ELR (cell line): ENCODE measurements at places on chromosomes 6 and 20.

DNA sequence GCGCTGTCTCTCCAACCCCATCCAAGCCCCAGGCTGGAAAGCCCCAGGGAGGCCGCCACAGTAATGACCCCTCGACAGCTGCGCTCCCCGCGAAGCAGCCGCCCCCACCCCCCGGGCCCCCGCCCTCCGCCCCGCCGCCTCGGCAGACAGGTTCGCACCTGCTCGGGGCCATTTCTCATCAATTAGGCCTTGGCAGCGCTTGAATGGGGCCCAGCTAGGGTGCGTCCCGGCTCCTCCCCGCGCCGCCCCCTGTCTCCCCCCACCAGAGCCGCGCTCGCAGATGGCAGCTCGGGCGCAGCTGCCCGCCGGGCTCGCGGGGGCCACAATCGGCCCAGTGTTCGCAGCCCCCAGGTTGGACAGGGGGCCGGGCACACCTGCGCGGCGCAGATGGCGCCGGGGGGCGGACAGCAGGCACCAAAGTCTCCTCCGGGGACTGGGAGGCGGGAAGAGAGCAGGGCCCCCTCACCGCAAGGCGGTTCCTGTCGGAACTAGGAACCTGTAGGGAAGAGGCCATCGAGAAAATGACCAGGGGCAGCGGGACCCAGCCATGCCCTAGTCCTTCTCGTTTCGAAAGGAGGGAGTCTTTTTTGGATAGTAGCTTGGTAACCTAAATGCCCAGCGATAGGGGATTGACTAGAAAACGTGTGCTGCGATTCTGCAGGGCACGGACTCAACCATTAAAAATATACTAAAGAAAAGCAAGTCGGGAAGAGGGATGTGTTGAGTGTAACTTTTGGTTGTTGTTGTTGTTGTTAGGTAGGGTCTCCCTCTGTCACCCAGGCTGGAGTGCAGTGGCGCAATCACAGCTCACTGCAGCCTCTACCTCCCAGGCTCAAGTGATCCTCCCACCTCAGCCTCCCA lies 83.2 kb upstream of the EYA2 start:
- DNase-seq = no peak

GRCh38 chr20:58705208-58705926 lies 12.8 kb downstream of the NPEPL1 start:
- no peak for DNase-seq

GRCh38 chr6:46042355-46042999 lies 26.8 kb upstream of the CLIC5 start:
- DNase-seq = peak; percentile 60

DNA sequence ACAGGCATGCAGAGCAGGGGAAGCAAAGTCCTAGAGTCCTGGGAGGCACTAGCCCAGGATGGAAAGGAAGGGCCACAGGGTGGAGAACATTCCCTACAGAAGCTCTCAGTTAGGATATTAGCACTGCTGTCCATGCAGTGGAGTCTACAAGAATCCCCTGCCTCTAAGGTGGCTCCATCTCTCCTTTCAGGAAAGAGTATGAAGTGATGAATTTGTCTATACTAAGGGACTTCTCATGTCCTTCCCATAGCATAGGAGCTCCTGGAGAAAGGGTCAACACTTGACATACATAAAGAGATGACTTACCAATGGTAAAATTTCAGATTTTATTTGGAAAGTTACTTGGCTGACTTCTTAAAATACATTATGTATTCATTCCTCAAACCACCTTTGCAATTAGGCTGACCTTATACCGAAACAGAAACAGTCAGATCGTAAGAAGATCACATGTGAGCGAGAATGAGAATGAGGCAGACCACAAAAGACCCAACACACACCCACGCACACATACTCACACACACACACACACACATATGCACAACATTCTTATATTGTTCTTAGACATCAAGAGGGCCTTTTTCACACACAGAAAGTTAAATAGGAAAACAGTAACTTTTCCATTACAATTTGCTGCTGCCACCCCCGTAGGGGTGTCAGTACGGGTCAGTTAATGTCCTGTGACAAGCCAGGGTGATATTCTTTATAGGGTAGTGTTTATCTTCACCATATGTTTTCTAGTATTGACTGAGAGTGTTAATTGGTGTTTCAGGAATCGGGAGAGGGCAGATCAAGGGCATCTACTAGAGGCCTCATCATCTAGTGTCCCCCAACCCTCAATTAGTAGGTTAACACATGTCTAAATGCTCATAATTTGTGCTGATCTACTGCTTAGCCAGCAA lies 159.4 kb downstream of the FAXC start:
- no peak for DNase-seq

GRCh38 chr6:129901910-129902309 lies 40.8 kb upstream of the TMEM244 start:
- DNase-seq = peak; percentile 23

GRCh38 chr6:18081025-18081668 lies 41.3 kb downstream of the NHLRC1 start:
- DNase-seq = no peak

DNA sequence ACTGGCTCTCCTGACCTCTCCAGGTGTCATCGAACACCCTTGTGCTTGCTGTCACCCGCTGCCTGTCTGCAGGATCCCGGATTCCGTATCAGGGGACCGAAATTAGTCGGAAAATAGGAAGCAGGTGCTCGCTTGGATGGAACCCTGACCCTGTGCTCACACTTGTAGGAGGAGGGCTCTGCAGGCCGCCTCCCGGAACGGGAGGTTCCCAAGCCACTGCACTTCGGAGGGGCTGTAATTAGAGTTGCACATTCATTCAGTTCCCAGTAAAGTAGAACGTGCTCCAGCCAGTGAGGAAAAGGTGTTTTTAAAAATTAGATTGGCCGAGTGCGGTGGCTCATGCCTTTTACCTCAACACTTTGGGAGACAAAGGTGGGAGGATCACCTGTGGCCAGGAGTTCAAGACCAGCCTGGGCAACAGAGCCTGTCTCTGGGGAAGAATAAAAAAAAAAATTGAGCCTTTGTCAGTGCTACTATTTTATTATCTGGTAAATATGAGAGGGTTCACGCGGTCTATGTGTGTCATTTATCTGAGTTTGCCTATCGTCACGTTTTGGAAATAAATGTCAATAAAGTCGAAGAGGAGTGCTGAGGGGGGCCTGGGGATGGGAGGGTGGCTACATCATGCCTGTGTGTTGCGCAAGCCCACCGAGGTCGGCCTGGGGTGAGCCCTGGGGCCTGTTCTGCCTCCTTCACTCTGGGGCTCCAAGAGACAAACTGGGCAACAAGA lies 1.5 kb upstream of the GMEB2 start:
- DNase-seq = peak; percentile 84

GRCh38 chr6:24497254-24497970 lies 2.6 kb downstream of the ALDH5A1 start:
- DNase-seq = no peak

DNA sequence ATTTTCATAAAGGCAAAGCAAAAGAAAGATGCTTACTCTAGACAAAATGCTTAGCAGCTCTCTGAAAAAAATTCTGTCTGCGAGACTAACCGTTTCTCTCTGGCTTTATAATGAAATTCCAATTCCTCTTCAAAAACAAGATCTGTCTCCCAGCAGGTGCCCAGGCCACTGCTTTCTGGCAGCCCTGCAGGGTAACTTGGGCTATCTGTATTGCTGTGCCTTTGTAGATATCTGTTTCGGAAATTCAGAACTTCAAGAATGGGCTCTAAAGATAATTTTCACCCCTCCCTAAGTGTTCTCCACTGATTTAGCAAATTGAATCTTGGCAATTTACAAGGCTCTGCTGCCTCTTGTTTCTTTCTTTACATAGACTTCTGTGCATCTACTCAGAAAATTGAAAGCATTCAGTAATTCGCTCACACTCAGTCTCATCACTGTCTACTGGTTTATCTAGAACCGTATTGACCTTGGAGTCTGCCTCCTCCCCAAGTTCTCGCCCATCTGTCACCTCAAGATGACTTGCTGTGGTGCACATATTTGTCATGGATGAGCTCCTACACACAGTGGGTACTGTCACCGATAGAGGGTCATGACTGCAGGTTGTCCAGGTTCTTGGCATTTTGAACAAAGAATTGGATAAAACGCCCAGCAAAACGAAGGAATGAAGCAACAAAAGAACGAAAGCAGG lies 26.4 kb upstream of the FABP7 start:
- no peak for DNase-seq

DNA sequence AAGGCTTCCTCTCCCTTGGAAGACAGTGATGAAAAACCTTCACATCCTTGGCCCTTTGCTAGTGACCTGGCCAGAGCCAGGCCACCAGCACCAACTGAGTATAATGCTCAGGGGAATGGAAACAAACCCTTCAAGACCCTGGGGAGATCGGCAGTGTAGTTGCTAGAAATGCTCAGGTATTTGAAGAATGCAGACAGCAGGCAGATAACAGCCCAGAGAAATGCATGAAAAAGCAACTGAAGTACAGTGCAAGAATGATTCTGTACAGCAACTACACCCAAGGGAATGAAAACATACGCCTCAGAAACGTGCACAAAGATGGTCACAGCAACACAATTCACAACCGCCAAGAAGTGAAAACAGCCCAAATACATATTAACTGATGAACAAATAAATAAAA lies 41.1 kb downstream of the PPP1R3G start:
- no peak for DNase-seq

DNA sequence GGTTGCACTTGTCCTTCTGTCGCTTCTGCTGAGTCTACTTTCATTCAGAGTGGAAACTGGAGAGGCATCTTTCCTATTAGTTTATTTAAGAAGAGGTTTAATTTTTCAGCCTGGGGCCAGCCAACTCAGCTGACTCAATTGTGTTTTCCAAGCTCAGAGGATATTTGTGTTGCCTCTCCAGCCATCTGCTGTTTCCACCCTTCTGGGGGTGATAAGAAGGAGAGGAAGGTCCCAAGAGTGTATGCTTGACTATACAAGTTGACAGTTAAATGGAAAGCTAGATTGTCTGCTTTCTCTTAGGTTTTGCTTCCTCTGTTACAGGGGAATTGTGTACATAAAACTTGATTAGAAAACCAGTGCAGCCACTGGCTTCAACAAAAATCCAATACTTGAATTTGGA lies 3.0 kb downstream of the PSMF1 start:
- no peak for DNase-seq

GRCh38 chr20:1952737-1953530 lies 40.9 kb downstream of the PDYN start:
- DNase-seq = no peak

DNA sequence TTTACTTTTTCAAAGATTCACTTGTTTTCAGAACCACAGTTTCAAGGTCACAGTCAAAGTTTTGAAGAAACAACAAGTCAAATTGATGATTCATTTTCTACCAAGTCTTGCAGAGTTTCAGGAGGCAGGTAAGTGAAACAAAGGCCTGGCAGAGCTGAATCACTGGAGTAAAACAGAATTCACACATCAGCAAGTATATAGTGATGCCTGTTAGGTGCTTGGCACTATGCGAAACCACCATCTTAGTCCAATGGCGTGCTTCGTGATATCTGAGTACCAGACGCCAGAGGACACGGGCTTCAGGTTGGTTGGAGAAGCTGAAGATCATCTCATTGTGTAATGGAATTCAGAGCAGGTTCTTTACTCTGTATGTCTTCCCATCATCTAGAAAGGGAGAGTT lies 75.9 kb downstream of the RTN4IP1 start:
- DNase-seq = no peak

GRCh38 chr20:2123720-2124119 lies 22.1 kb downstream of the STK35 start:
- no peak for DNase-seq

- no peak for DNase-seq
These were observed 7.8 kb downstream of the HRH3 start for GRCh38 chr20:62212299-62212698.

DNA sequence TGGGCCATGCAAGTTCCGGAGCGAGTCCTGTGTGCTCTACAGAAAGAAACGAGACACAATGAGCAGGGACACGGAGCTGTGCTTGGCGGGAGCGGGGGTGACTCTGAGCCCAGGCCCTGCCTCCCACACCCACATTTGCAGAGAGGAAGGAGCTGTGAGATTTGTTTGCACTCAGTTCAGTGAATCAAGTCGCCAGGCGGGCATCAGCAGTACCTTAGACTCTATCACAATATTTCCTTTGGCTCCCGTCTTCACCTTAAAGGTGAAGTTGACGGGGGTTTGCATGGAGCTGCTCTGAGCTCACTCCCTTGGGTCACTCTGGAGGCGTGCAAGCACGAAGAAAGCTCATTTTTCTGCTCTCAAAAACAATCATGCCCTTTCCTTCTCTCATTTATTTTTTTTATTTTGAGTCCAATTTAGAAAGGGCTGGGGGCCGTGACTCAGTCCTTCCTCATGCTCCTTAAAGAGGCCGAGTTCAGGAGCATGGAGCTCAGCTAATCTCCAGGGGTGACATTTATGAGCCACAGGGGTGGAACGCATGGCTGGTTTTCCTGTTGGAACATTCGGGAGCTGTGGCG lies 188.2 kb downstream of the NFATC2 start:
- DNase-seq = peak; percentile 71

- peak; percentile 95 for DNase-seq
These were observed 28.9 kb downstream of the VEGFA start for GRCh38 chr6:43798688-43799444.

- DNase-seq = no peak
These were observed 1.0 kb downstream of the MAP1LC3A start for GRCh38 chr20:34559311-34560140.

DNA sequence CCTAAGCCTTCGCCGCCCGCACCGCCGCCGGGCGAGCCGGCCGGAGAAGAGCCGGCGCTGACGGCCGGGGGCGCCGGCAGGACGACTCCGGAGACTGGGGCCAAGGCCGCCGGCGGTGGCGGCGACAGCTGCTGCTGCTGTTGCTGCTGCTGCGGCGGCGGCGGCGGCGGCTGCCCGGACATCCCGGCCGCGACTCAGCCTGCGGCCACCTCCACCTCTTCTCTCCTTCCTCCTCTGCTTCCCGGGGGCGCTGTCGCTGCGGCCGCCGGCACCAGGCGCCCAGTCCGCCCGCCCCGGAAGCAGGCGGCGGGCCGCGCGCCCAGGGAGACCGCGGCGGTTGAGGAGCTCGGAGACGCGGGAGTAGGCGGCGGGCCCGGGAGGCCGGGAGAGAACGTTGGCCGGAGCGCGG lies 307 bp downstream of the RANBP9 start:
- peak; percentile 75 for DNase-seq

GRCh38 chr6:130697995-130698535 lies 129.1 kb upstream of the SMLR1 start:
- peak; percentile 82 for DNase-seq

GRCh38 chr20:34806255-34806654 lies 19.2 kb downstream of the NCOA6 start:
- DNase-seq = no peak

DNA sequence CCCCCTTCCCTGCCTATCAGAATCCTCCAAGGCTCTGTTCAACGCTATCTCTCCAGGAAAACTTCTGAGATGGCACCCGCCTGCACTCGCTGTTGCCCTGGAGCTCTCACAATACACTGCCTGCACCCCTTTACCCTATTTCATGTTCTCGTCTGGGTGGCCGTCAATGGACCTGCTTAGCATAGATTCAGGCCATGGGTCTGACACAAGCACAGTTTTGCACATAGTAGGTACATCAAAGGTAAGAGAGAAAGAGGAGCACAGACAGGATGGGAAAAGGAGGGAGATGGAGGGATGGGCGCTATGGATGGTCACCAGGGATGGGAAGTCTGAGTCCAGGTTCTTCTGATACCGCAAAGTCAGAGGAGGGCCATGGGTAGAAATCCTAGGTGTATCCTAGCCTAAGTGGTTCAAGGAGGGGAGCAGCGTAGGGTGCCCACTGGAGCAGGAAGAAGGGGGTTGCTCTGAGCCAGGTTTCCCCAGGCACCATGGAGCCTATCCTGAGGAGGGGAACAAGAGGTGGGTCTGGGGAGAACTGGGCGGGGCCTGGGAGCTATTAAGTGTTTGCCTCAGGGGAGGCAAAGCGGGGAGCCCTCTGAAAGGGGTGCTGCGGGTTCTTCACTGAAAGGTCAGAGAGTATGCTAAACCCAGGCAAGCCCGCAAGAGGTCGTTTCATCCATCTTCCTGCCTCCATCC lies 89.3 kb downstream of the MRPL14 start:
- DNase-seq = no peak
